ENCODE measurements at places on chromosomes 11 and 22.

DNA sequence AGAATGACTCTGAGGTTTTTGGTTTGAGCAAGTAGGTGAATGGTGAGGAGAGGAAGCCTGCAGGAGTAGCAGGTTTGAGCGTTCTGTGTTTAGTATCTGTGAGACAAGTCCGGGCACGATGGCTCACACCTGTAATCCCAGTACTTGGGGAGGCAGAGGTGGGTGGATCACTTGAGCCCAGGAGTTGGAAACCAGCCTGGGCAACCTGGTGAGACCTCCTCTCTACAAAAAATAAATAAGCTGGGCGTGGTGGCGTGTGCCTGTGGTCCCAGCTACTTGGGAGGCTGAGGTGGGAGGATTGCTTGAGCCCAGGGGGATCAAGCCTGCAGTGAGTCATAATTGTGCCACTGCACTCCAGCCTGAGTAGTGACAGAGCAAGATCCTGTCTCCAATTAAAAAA is 9.7 kb upstream of the CENATAC start:
- DNase-seq, result no peak

GRCh38 chr22:31926969-31927368 is 17.4 kb upstream of the YWHAH start:
- no peak for DNase-seq

DNA sequence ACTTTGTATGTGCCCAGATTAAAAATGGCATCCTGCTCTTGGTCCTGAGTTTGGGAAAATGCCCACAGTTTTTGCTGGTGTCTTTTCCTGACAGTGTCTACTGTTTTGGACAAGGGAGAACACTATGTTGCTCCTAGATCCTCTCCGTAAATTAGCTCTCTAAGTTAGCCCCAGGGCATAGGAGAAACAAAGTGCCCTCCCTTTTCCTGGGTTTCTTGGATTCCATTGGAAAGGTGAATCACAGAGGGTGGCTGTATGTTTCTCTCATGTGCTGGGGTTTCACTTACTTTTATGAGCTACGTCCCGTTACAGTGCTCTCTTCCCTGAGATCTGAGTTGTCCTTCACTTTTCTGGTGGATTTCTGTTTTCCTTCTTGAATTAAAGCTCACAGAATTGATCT is 782.8 kb downstream of the CNTN5 start:
- no peak for DNase-seq

GRCh38 chr11:86043765-86044503 is 24.9 kb downstream of the PICALM start:
- DNase-seq, result no peak

- DNase-seq, result no peak
Observed at GRCh38 chr11:133720951-133721350, 124.4 kb downstream of the SPATA19 start.

DNA sequence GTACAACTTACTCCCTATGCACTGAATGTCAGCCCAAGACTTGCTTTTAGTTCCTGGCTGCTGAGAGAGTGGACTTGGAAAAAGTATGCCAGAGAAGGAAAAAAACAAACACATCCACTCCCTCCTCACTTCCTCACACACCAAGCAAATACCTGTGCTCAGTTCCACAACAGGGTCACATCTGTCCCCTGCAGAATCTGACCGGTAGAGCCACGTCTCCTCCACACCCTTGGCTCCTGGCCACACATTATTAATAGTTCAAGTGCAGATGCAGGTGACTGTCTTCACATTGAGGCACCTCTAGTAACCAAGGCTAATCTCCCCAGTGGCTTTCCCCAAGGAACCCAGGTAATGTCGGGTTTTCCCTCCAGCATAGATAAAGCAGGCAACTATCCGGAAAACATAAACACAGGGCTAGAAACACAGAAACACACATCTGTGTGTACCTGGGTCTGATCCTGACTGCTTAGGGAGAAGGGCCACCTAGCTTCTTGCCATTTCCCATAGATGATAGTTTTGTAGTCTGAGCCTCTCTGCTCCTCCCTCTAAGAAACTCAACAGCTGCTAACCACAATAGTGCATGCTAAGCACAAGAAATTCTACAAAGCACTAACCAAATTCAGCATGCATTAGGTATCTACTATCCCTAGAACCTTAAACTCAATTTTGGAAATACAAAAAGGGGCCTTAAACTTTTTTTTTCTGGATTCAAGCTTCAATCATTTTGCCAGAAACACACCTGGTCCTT is 10.2 kb downstream of the SYTL2 start:
- DNase-seq, result no peak

- no peak for DNase-seq
Observed at GRCh38 chr11:103359216-103359615, 250.0 kb downstream of the DYNC2H1 start.

DNA sequence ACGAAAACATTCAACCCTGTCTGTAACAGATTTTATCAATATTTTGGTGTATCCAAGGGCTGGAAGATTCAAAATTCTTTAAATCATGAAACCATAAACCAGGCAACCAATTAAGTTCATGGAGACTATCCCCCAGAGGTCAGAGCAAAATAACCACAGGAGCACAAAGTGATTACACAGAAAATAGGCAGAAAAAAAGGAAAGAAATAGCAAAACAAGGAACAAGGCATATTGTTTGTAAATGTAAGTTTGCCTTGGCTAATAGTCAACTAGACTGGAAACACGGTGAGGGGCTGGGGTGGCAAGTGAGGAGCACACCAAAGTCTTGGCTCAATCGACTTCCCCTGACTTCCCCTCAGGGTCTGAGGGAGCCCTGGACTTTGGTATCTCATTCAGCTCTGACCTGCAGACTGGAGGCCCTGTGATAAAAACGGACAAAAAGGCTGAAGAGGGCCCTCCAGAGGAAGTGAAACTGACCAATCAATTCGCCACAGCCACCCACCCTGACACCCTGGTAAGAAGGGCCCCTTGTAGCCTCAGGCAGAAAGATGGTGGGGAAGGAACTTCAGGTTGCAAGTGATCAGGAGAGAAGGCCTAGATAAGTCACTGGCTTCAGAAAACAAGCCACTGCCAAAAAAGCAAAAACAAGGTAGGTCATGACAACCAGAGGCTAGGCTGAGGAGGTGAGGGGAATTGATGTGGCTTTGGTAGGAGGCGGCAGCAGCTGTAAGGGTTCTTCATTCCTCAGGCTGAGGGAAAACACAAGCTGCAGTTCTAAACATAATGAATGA is 1.8 kb downstream of the SIK3 start:
- DNase-seq, result no peak

GRCh38 chr22:41620589-41621098 is at the start of gene DESI1:
Gene DESI1, minus strand, starts transcription at chr22:41621043. Its CDS starts 204 bp downstream, at chr22:41620839.
- DNase-seq, result no peak

- no peak for DNase-seq
Observed at GRCh38 chr22:19718456-19719049, 4.2 kb downstream of the SEPTIN5 start.

DNA sequence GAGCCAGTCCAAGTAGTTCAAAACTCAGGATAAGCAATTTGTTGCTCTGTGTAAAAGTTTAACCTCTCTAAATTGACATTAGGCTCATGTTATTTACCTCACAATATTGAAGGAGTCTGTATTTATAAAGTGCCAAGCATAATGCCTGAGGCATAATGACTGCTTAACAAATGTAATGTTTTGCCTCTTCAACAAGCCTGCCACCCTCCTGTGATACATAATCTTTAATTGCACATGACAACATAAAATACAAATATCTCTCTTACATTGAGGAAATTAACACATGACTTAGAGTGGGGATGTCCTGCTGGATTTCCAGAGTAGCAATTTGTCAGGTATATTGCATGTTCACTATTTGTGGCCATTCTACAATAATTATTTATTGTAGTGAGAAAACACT is 469.2 kb upstream of the ANO5 start:
- no peak for DNase-seq

GRCh38 chr11:36605221-36606216 is 7.5 kb upstream of the RAG2 start:
- no peak for DNase-seq

GRCh38 chr11:108698844-108699642 is 34.2 kb downstream of the DDX10 start:
- no peak for DNase-seq

- DNase-seq, result no peak
Observed at GRCh38 chr11:4559527-4560440, 14.8 kb downstream of the OR52M1 start.

GRCh38 chr11:63917692-63918506 is 935 bp upstream of the RCOR2 start:
- DNase-seq, result peak; percentile 51

- no peak for DNase-seq
Observed at GRCh38 chr22:23182309-23183060, 2.2 kb downstream of the BCR start.

- DNase-seq, result peak; percentile 64
Observed at GRCh38 chr11:64121663-64122410, 44.1 kb downstream of the MACROD1 start.

DNA sequence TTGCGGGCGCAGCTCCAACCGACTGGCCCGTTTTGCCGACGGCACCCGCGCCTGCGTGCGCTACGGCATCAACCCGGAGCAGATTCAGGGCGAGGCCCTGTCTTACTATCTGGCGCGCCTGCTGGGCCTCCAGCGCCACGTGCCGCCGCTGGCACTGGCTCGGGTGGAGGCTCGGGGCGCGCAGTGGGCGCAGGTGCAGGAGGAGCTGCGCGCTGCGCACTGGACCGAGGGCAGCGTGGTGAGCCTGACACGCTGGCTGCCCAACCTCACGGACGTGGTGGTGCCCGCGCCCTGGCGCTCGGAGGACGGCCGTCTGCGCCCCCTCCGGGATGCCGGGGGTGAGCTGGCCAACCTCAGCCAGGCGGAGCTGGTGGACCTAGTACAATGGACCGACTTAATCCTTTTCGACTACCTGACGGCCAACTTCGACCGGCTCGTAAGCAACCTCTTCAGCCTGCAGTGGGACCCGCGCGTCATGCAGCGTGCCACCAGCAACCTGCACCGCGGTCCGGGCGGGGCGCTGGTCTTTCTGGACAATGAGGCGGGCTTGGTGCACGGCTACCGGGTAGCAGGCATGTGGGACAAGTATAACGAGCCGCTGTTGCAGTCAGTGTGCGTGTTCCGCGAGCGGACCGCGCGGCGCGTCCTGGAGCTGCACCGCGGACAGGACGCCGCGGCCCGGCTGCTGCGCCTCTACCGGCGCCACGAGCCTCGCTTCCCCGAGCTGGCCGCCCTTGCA is 1.0 kb downstream of the FJX1 start:
- DNase-seq, result no peak

- no peak for DNase-seq
Observed at GRCh38 chr22:38513063-38513462, 7.0 kb upstream of the DDX17 start.

GRCh38 chr11:133663135-133663985 is 131.1 kb upstream of the OPCML start:
- no peak for DNase-seq

GRCh38 chr11:74784234-74784633 is 35.6 kb downstream of the RNF169 start:
- DNase-seq, result peak; percentile 11

DNA sequence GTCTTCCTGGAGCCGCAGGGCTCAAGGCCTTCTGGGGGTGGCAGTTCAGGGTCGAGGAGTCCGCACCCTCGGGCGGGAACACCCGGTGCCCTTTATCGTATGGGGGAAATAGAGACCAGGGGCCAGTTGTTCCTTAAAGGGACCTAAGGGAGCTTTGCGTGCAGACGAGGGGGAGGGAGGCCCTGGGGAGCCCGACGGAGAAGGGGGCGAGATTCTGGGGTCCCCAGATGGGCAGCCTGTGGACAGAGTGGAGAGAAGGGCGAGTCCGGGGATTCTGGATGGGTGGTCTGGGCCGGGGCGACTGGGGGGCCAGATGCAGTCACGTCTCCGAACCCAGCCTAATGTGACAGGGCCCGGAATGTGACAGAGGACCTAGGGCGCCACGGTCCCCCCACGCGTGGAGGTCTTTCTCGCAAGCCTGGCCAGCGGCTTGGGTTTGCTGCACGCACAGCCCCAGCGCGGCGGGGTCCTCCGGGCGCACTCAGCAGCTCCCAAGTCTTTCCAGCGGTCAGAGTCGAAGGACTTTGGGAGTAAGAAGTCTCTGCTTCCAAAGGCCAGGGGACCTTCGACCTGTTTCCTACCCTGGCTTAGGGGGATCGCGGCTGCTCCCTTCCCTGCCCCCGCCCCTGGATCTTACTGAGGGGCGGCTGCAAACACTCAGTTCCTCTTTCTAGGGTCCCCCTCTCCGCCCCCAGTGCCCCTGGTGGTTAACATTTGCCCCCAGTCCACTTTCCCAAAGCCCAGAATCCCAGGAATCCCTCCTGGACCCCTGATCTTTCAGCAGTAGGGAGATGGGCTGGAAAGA is 547 bp downstream of the TUBA8 start:
- no peak for DNase-seq

GRCh38 chr11:107856180-107856980 is 2.2 kb downstream of the SLC35F2 start:
- no peak for DNase-seq

- peak; percentile 4 for DNase-seq
Observed at GRCh38 chr11:62223095-62223494, 14.6 kb downstream of the SCGB2A1 start.

DNA sequence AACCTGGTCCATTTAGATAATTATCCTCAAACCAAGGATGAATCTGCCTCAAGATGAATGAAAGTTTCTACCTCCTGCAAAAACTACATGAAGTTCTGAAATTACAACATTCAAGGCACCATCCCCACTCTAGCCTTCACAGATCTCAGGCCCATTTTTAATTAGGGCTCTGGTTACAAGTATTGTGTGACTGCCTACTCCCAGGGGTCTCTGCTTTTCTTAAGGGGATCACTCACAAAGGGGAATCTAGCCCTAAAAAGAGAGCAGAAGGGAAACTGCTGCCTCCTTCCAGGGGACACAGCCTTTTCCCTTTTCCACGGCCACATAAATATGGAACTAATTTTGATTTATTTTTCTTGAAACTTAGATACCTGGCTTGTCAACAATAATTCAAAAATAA is 17.4 kb upstream of the TMEM135 start:
- no peak for DNase-seq

DNA sequence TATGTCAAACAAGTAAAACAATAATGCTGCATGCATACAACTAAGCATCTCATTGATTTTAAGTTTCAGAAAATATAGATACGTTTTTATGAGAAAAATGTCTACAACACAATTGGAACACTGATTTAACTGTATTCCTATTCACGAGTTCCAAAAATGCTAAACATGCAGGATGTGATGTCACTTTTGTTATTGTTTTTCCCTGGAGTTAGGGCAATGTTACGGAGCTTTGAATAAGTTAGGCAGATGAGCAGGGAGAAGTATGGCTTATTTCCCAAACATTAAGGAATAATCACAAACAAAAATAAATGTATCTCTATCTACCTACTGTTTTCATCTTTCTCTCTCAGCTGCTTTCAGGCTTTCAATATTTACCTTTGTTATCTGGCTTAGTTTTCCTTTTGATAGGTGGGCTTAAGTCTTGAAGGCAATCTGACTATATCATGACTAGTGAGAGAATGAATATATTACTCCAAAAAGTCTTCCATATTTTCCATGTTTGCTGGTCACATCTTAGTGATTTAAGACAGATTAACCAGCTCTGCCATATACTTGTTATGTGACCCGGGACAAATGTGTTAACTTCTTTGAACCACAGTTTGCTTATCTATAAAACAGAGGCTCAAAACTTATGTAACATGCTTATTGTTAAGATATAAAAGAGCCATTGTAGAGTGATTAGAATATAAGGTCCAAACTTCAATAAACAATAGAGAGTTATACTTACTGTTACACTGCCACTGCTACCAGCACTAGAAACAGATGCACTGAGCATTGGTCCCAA is 854.4 kb upstream of the CCDC90B start:
- DNase-seq, result no peak

GRCh38 chr11:126465573-126466188 is 110.2 kb downstream of the ST3GAL4 start:
- DNase-seq, result no peak

GRCh38 chr22:27597703-27598444 is 203.7 kb downstream of the MN1 start:
- DNase-seq, result peak; percentile 18

Measured in fibroblast of the aortic adventitia (primary cell).